ENCODE measurements at places on chromosomes 16 and 17.

GRCh38 chr17:6259899-6260298, 175.0 kb downstream of the AIPL1 start:
- no peak for DNase-seq

DNA sequence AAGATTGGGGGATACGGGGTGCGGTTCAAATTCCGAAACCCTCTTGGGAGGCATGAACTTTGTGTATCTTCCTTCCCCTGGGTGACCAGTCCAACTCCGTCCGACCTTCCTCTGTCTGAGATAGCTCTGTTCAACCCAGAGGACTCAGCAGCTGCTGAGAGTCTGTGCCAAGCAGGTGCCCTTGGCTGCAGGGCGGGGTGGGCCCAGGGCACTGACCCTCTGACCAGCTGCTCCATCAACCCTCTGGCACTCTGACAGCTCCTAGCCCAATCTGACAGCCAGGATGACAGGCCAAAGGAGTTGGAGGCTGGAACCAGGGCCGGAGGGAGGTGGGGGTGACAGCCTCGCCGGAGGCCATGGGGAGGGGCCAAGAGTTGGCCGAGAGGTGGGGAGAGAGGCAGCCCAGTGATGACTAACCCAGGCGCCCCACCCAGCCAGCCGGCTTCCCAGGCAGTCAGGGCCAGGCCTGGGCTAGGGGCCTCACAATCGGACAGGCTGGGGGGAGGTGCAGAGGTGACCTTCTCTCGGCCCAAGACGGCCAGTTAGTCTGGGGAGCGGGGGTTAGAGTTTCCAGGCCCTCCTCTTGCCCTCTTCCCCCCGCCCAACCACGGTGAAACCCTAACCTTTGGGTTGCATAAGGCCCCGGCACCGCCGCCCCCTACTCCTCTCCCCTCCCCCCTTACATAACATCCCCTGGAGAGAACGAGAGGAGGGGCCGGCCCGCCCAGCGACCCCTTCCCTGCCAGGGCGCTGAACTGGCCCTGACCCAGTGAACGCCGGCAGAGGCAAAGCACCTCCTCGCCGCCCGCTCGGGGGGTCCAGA, 5.0 kb upstream of the TLCD2 start:
- peak; percentile 54 for DNase-seq

GRCh38 chr16:20801278-20801677, 5.0 kb downstream of the ERI2 start:
- no peak for DNase-seq

DNA sequence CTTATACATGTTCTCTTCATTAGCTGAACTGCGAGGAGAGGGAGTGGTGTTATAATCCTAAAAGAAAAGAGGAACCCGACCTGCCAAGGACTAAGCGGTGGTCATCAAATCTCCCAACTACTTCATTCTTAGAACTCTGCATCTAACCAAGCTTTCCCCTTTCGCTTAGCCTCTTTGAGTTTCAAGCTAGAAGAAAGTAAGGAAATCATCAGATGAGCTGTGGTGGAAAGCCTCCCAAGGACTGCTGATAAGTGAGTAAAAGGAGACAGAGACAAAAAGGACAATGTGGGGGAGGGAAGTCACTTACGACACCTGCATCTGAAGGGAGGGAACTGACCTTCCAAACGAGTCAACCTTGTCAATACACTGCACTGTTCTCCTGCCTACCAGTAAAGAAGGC, 121.3 kb downstream of the TRIM37 start:
- DNase-seq, result no peak

DNA sequence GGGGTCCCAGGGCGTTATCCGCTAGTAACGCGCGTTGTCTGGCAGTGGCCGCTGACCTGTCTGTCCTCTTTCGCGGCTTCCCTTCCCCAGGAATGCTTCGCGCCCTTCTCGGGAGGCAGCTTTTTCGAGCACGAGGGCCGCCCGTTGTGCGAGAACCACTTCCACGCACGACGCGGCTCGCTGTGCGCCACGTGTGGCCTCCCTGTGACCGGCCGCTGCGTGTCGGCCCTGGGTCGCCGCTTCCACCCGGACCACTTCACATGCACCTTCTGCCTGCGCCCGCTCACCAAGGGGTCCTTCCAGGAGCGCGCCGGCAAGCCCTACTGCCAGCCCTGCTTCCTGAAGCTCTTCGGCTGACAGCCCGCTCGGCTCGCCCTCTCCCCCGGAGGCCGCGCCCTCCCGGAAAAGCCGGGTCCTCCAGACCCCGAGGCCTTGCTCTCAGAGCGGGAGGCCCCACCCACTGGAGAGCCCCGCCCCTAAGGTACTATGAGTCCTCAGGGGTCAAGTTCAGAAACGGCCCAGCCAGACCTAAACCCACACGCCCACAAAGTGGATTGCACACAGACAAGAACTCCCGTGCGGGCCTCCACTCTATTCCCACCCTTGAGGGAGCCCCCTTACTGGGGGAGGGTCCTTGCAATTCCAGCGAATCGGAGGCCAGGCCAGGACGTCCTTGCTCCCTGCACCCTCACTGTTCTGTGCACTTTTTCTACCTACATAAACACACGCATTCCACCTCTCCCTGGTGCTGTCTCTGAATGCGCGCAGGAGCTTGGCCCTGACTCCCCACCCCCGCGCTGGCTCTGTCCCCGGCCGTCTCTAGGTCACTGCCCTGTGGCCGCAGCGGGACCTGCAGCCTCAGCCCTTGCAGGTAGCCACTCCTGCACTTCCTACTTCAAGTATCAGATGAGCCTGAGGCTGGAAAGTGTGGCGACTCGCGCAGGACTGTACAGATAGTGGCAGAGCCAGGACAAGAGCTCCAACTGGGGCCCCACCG, 5.4 kb upstream of the SLC5A2 start:
- DNase-seq, result peak; percentile 44

DNA sequence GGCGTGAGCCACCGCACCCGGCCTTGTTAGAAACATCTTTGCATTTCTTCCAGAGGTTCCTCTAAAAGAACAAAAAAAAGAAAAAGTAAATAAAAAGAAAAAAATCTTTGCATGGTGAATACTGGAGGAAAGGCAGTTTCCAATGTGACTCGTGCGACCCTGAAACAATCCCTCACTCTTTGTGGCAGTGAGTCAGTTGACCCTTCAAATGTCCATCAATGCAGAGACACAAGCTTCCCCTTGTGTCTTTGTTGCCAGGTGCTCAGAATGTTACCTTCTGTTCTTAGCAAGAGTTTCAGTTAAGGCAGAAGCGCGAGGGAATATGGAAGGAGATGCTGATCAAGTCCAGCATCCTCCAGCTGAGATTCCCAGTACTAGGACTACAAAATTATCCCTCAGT, 16.4 kb downstream of the CACNG4 start:
- no peak for DNase-seq

- DNase-seq, result no peak
These were observed 196.8 kb downstream of the CBLN1 start for GRCh38 chr16:49084628-49085390.

DNA sequence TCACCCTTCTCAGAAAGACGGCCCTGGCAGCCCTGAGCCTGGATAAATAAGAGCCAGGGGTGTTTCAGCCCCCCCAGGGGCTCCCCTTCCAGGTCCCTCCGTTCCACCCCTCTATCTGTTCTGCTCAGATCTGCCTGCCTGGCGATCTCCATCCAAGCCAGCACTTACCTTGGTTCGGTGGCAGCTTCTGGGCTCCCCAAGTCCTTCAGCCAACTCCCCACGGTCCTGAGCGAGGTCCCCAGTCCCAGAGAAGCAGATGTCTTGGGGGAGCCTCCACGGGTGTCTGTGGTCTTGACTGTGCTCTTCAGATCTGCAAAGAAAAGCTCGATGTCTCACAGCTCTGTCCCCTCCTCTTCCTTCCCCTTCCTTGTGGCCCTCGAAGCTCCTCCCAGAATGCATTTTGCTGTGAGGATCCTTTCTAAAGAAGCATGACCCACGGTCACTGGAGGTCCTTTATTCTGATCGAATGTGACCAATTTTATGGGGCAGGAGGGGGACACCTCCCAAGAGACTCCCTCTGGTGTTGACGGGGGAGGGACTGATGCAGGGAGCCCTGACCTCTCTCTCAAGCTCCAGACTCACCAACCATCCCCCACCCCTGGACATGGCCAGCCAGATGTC, at the start of gene PIK3R6:
PIK3R6 (minus strand) TSS at position 314 of the 621 bp plus-strand sequence. CDS start 17,880 bp downstream, outside the sequence.
- no peak for DNase-seq

DNA sequence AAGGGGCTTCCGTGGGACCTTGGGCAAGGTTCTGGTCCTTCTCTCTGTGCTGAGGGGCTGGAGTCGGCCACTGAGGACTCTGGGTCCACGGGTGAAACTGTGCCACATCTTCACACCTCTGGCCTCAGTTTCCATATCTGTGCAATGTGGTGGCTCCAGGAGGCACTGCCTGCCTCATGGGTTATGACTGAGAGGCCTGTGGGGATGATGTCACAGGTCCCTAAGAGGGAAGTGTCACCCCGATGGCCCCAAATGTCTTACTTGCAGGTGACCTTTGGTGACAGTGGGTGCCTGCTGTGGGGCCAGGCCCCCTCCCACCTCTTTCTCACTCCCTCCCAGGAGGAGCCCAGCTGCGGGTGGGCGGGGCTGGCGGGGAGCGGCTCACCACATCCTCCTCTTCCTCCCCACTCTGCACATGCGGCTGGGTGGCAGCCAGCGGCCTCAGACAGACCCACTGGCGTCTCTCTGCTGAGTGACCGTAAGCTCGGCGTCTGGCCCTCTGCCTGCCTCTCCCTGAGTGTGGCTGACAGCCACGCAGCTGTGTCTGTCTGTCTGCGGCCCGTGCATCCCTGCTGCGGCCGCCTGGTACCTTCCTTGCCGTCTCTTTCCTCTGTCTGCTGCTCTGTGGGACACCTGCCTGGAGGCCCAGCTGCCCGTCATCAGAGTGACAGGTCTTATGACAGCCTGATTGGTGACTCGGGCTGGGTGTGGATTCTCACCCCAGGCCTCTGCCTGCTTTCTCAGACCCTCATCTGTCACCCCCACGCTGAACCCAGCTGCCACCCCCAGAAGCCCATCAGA, at the start of gene IL21R:
IL21R (plus strand) TSS at position 407 of the 801 bp plus-strand sequence. CDS start 27,898 bp downstream, outside the sequence.
- peak; percentile 89 for DNase-seq

DNA sequence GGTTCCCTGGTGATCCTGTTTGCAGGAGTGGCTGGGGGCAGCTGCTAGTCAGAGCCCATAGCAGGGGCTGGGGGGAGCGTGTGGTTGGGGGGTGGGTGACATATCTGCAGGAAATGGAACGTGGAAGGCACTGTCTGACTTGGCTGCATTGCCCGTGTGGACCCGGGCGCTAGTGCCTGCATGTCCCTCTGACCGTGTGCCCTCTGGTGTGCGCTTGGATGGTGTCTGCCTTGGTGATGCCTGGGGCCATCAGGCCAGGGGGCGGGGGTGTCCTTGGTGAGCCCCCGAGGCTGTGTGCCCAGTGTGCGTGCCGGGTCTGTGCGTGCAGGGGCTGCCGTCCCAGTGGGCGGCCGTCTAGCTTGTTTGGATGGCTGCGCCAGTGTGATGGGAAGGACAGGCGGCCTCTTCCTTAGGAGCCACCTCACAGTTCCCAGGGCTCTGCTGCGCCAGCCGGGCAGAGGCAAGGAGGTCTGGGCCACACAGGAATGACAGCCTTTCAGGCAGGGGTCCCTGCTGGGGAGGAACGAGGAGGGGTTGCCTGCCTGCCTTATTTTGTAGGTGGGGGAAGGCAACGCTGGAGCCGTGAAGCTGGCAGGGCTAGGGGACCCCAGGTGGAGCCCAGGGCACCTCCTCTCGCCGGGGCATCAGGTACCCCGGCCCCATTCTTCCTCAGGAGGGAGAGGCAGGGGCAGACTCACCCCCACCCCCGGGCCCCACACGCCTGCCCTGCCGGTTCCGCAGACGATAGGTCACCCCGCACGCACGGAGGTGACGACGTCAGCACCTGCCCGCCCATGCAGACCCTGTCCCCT, 693 bp downstream of the NDRG4 start:
- no peak for DNase-seq

- peak; percentile 21 for DNase-seq
These were observed 44.5 kb downstream of the VMP1 start for GRCh38 chr17:59751955-59752413.

DNA sequence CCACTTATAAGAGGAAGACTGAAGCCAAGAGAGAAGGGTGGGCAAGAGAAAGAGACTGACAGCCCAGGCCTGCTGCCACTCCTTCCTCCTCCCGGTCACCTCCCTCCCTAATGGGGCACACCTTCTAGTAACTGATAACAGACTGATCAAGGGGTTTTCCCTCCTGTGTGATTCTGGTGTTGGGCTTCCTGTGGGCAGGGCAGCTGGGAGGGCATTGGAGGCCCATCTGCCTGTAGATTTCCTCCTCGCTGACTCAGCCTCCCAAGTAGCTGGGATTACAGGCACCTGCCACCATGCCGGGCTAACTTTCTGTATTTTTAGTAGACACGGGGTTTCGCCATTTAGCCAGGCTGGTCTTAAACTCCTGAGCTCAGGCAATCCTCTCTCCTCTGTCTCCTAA, 16.2 kb downstream of the CA4 start:
- DNase-seq, result peak; percentile 13

DNA sequence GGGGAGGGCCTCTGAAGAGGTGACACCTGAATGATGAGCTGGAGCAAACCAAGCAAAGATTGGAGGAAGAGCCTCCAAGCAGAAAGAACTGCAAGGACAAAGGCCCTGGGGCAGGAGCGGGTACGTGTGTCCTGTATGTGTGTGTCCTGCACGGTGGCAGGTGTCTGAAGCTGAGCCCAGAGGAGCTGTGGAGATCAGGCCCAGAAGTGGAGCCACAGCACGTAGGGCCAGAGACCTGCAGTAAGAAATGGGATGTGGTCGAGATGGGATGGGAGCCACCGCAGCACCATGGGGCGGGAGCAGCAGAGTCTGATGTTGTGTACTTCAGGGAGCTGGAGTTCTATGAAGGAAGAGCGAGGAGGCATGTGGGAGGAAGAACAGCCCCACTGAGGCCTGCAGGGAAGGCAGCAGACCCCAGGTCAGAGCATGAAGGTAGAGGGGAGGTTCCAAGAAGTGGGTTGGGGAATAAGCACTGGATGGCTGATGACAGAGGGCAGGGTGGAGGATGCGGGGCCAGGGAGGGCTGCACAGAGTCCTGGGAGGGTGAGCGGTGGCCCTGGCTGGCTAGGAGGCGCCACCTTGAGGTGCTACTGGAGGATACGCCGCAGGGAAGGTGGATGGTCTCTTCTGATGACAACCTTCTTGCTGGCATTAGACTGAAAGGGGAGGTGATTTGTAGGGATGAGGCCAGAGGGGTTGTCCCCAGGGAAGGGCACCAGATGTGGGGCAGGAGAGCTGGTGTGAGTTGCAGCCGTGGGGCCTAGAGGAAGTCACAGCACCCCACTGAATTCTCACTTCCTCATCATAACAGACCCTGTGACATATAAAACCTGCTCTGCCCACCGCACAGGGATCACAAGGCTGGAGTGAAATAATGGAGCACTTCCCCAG, 10.6 kb upstream of the CETP start:
- peak; percentile 59 for DNase-seq

Measured in CD4-positive, alpha-beta T cell treated with Interleukin-10 for 1 hour (primary cell).